Panc1 (cell line): ENCODE measurements at places on chromosomes 3 and 15. TPM values are rescaled to one million over a fixed set of nuclear protein-coding genes. Genes with fewer than 3 reads are reported as not detected.

CFAP100 gene
- total RNA-seq: not detected

CCR1 gene
- not detected for total RNA-seq

ADIPOQ gene
- total RNA-seq: not detected

OIP5 gene
- total RNA-seq: 26.7 TPM
